H1 (cell line): ENCODE measurements at places on chromosomes 4 and X.

DNA sequence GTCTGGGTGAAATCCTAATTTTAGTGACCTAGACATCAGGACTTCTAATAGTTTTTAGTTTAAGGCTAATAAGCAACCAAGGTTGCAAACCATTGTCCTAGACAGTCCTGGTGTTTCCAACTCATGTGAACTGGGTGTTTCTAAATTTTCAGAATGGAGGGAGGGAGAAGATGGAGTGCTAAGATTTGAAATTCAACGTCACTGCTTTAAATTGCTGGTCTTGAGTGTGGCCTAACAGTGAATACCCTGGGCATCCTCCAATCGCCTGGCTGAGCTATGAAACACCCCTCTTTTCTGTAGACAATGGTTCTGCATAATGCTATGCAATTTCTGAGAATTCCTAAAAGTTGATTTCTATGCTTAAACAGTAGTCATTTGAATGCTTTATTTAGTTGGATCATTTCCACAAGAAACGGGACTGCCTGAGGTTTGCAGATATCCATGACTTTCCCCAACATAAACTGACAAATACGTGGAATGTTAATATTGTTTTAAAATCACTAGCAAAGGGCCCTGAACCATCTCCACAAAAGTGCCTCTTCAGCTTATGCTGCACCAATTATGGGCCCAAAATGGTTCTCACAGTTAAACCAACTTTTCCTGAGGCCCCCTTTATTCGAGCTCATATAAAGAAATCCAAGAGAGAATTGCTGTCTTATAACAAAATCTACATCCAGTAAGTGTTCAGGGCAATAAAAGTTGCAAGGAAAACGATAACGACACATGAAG is 1.1 kb downstream of the FBXL5 start:
- DNase-seq = no peak

- no peak for DNase-seq
These were observed 18.4 kb upstream of the SORCS2 start for GRCh38 chr4:7173841-7174449.

GRCh38 chrX:133402042-133402453 is 13.2 kb downstream of the GPC4 start:
- DNase-seq = no peak

DNA sequence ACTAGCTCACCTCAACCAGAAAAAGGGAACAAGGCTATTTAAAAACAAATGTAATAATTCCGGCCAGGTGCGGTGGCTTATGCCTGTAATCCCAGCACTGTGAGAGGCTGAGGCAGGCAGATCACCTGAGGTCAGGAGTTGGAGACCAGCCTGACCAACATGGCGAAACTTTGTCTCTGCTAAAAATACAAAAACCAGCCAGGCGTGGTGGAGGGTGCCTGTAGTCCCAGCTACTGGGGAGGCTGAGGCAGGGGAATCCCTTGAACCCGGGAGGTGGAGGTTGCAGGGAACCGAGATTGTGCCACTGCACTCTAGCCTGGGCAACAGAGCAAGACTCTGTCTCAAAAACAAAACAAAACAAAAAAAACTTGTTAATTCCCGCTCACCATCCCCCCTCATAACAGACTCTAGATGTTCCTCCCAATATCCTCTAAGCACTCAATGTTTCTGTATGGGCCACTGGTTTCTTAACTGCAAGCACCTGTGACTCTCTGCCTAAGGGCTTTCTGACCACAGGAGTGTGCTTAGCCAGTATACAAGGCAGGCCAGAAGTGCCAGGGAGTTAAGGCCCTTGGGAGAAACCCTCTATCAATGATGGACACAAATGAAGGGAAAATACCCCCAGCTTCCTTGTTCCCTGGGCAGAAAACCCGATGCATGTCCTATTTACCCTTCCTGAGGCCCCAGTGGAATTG is 21.0 kb upstream of the THOC2 start:
- DNase-seq = no peak

DNA sequence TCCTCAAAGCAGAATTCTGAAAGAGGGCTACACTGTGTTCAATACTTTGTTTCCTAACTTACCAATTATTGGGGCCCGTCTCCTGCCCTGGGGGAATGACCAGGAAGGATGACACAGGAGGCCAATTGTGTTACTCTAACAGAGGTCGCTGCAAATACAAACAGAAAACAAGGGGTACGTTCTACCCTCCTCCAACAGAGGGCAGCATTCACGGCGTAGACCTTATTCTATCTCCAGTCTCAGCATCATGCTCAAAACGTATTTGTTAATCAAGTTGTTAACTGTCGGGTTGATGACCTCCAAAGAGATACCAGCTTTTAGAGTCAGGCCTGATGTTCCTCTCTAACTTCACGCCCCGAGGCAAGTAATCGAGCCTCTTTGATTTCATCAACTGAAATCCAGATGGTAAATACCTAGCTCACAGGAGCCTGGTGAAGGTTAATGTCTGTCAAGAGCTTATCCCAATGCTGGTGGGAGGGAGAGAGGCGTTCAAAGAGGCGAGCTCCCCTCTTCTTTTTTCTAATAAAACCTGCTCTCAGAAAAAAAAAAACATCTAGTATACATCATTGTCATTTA is 181.0 kb upstream of the KCNIP4 start:
- DNase-seq = peak; percentile 75

GRCh38 chrX:136608295-136608933 is 39.5 kb upstream of the CD40LG start:
- DNase-seq = peak; percentile 42

GRCh38 chr4:41408150-41408549 is 129.8 kb upstream of the LIMCH1 start:
- no peak for DNase-seq

- DNase-seq = no peak
These were observed 106.7 kb upstream of the CXorf51A start for GRCh38 chrX:146921204-146921603.

GRCh38 chr4:169756971-169757574 is 671 bp downstream of the HPF1 start:
- no peak for DNase-seq
